ENCODE measurements at places on chromosomes 3 and 15.

DNA sequence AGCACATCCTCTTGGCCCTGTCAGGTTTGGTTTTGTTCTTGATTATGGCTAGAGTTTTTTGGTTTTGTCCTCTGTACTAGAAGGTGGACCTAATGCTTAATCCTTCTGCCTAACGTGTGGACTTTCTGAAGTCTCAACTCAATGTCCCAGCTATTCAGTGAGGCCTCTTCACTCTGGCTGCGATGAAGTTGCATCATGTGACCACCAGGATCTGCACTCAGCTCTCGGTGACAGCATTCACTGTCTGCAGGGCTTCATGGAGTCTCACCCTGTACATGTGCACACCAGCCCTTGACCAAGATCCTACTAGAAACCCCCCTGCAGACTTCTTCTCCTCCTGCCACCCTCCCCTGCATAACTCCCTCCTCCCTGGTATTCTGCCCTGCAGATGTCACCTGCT, 38.7 kb upstream of the HRH1 start:
- no peak for DNase-seq

GRCh38 chr3:99128725-99129505, 227.4 kb upstream of the DCBLD2 start:
- no peak for DNase-seq

DNA sequence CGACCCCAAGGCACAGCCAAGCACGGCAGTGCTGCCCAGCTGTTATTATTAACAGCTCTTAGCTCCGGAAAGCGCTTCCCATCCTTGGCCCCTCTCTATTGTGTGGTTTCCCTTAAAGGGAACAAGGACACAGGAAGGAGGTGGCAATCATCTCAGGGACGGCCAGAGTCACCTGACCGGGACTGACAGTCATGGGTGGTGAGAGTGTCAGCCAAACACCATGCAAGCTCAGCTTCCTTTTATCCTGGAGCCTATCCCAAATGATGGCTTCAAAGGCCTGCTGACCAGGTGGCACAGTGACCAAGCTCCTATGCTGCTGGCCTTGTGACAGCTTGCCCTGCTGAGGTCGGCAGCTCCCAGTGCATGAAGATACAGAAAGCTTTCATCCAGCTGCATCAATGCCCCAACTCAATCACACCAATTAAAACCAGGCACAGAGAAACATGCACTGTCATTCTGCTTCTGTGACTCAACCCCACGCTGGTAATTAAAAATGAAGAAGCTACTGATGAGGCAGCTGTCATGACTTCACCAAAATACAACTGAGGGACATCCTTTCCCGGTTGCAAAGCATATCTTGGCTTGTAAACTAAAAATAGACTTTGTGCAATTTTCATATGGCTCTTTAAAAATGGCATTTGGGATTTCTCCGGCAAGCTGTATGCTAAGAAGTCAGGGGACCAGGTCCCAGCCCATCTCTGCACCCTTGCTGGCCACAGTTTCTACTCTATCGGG, 34.0 kb downstream of the PCSK6 start:
- no peak for DNase-seq

DNA sequence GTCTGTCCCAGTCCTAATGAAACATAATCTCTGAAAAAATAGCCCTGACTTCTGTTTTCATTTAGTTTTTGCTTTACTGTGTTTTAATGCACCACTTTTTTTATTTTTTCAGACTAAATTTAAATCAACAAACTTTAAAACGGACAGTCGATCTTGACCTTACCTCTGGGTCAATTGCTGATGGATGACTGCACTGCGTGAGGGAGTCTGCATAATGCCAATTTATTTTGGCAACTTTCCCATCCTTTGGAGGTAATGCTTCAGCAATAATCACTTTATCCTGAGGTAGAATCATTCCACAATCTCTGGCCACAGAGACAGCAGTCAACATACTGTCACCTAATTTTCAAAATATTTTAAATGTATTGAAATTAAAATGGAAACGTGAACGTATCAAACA, 32.5 kb upstream of the GP5 start:
- no peak for DNase-seq

- DNase-seq = no peak
Observed at GRCh38 chr3:2822611-2823010, 287.6 kb downstream of the IL5RA start.

GRCh38 chr3:131907796-131908195, 127.0 kb downstream of the CPNE4 start:
- no peak for DNase-seq

- no peak for DNase-seq
Observed at GRCh38 chr3:61563313-61564271, 2.2 kb downstream of the PTPRG start.

- no peak for DNase-seq
Observed at GRCh38 chr15:79635149-79635771, 203.1 kb downstream of the MINAR1 start.

- DNase-seq = no peak
Observed at GRCh38 chr3:18643281-18643680, 218.1 kb upstream of the SATB1 start.

DNA sequence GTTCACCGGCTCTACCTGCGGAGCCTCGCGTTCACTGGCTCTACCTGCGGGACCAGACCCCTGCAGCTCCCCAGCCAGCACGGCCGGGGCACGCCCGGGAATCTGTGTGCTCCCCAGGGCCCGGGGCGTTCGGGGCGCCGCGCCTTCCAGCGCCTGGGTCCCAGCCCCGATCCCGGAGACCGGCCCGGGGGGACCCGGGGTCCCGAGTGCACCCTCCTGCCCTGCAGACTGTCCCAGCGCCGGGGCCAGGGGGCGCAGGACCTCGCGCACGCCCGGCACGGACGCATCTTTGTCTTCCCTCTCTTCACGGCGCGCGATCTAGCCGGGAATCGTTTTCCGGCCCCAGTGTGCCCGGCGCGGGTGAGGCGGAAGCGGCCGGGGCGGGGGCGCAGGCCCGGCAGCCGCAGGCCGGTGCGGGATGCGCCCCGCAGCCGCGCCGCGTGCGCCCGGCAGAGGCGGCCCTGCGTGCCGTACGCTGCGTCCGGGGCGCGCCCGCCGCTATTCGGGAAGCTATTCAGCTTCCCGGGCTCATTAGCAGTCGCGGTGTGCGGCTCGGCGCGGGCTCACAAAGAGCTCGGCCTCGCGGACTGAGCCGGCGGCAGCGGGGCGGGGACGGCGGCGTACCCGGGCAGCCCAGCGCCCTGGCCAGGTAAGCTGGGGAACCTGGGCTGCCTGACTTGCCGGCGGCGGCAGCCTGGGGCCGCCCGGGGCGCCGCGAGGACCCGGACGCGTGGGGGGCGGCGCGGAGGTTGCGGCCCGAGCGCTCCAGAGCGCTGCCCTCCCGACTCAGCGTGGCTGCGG, at the start of gene APBA2:
Gene APBA2 (plus strand): TSS at position 345 of the 801 bp plus-strand sequence. CDS start 167,911 bp downstream, outside the sequence.
- DNase-seq = peak; percentile 47

- no peak for DNase-seq
Observed at GRCh38 chr3:172528677-172529076, 5.4 kb upstream of the TNFSF10 start.

GRCh38 chr3:65259946-65260345, 572.1 kb upstream of the ADAMTS9 start:
- no peak for DNase-seq

DNA sequence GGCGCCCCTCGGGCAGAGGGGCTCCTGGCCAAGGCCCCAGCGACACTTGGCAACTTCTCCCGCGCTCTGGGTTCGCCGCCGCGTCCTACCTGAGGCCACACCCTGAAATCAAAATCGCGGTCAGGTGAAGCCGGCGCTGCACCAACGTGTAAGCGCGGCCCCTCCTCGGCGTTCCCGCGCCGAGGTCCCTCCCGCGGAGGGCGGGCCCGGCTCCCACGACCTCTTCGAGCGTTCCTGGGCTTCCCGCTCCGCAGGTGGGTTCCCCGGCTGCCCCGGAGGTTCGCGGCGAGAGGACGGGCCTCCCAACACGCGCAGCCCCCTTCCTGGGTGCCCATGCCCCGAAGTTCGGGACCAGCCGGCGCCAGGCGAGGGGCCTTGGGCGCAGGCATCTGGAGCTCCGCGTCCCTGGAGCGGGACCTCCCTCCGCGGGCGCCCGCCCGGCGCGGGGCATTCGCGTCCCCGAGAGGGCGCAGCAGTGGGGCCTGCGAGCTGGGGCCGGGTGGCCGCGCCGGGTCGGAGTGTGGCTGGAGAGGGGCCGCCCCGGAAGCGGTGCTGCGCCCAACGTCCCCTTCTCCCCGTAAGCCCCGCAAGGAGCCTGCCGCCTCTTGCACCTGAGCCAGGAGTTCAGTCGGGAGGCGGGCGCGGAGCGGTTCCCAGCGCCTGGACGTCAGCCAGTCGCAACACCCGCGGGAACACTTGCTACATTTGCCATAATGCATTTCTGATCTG, 13.7 kb downstream of the PAK6 start:
- DNase-seq = no peak

- no peak for DNase-seq
Observed at GRCh38 chr3:172606021-172606420, 82.8 kb upstream of the TNFSF10 start.

GRCh38 chr3:155958676-155959075, 88.2 kb downstream of the GMPS start:
- DNase-seq = no peak

DNA sequence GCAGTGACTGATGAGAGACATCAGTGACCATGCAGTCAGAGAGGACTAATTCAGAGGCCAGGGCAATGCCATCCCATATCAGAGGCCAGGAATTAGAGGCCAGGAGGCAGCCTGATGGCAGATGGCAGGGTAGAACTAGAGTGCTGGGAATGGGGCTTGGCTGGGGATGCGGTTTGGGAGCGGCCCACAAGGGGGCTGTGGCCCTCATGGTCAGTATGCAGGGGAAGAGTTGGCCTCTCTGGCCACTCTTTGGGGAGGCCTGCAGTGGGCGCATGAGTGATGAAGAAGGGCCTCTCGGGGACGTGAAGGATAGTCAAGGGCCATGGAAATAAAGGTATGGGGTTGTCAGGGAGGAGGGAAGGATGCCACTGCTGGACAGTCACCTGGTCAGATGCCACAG, 101.7 kb downstream of the EEFSEC start:
- no peak for DNase-seq

- DNase-seq = no peak
Observed at GRCh38 chr3:148865049-148865448, at the start of gene CPA3. TSS of gene CPA3 (plus strand) at chr3:148865296. CDS start at chr3:148865308, 12 bp downstream.

DNA sequence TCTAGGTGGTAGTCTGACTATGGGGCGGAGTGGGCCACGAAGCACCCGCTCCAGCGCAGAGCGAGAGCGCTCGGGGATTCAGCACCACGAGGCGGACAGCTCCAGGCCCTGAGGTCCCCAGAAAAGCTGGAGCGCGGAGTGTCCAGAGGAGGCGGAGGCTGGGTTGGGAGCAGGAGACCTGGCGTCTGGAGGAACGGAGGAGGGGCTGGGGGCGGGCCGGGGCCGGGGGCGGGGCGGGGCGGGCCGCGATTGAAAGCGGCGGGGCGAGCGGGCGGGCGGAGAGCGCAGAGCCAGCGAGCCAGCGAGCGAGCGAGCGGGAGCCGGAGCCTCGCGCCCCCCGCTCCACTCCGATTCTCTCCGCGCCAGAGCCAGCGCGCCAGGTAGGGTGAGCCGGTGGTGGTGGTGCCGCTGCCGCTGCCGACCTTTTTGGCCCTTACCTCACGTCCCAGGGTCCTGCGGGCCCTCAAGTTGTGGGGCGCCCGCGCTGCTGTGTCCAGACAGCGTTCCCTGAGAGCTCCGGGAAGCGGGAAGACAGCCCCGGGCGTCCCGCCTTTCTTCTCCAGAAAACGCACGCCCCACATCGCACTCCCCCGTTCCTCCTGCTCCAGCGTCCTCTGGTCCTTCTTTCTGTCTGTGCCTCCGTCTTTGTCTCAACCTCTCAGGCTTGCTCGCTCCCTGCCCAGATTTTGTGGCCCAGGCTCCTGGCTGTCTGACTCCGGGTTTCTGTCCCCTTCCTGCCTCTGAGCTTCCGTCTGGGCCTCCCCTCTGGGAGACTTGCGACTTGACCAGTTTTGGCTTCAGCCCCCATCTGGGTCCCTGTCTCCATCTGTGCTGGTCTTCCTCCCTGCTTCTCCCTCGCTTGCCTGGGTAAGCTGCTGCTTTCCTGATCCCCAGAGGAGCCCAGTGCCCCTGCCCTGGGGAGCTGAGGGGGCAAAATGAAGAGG, at the start of gene GRM2:
Gene GRM2 (plus strand): TSS at position 281 of the 944 bp plus-strand sequence. CDS start 1,916 bp downstream, outside the sequence.
- peak; percentile 35 for DNase-seq

GRCh38 chr3:140614001-140614400, 63.9 kb upstream of the TRIM42 start:
- DNase-seq = no peak

DNA sequence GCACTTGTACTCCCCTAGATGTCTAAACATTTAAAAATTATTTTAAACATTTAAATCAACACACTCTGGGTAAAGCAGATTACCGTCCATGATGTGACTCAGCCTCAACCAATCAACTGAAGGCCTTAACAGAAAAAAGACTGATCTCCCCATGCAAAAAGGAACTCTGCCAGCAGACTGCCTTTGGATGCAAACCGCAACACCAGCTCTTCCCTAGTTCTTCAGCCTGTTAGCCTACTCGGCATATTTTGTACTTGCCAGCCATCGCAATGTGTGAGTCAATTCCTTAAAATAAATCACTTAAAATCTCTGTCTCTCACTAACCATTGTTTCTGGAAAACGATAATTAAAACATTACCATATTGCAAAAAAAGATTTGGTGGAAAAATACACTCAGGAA, 375.9 kb downstream of the RSL24D1 start:
- no peak for DNase-seq

DNA sequence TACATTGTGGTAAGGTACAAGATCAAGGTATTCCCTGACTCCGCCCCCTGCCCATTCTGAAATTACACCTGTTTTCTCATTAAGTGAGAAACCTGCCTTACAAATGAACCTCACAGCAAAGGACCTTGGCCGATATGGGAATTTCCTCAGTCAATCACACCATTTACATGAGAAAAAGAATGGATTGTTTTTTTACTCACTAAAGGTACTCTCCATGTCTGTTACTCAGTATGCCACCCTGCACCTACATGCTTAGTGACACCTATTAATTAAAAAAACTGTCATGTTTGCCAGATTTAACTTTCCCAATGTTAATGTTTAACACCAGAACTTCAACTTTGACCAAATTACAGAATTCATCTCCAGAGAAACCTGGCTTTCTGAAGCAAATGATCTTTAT, 62.0 kb downstream of the ESYT3 start:
- no peak for DNase-seq

DNA sequence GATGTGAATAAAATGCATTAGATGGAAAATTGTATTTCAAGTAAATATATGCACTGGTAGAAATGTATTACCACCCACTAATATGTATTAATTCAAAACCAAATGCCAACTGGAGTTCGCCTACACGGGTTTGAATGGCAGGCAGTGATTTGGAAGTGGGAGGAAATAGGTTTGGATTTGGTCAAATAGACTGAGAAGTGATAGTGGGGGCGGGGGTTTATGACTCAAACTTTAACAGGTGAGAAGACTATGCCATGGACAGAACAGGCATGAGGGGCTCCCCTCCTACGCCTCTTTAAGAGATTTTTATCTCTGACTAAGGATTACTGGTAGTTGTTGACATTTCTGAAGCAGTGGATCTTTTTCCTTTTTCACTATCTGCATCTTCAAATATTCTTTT, 677.8 kb downstream of the NTRK3 start:
- DNase-seq = no peak

DNA sequence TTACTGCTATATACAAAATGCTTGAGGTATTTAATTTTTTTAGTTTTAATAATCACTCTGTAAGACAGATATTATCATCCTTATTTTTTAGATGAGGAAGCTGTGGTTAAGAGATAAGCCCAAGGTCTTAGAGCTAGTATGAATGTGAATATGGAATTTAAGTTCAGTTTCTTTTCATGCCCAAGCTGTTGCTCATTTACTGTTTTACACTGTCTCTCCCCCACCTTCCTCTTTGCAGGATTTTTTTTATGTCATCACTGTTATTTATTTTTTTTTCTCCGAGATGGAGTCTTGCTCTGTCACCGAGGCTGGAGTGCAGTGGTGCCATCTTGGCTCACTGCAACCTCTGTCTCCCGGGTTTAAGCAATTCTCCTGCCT, 22.5 kb downstream of the MAP2K5 start:
- DNase-seq = no peak
